ENCODE measurements at places on chromosomes 12 and 14. TPM values are rescaled to one million over a fixed set of nuclear protein-coding genes. Genes with fewer than 3 reads are reported as not detected.

Gene CLEC2D
- 2.3 TPM for polyA plus RNA-seq

Gene SLCO1B1
- not detected for polyA plus RNA-seq

Gene PMEL
- polyA plus RNA-seq: 1.6 TPM

Gene SLC17A8
- polyA plus RNA-seq: not detected

Data from AG04450 (cell line).